ENCODE measurements at places on chromosomes 7 and 10.

DNA sequence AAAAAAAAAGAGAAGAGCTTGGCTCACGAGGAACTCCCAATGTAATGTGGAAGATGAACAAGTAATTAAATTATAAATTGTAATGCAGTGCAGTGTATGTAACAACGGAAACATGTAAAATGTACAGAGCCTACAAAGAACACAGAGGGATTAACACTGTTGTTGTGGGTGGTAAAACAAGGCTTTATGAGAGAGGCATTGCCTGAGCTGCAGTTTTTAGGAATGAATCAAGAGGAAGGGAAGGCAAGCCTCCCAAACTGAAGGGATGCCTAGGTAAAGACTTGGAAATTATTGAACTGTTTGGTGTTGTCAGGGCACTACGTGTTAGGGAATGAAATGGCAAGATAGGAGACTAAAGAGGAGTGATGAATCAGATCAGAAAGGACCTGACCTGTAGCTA, 213.7 kb downstream of the HTR7 start:
- DNase-seq: no peak

GRCh38 chr7:55154096-55154495, 135.3 kb downstream of the EGFR start:
- DNase-seq: no peak

GRCh38 chr10:34462056-34462455, 353.0 kb downstream of the PARD3 start:
- DNase-seq: no peak

GRCh38 chr7:78993341-78993740, 460.1 kb downstream of the MAGI2 start:
- no peak for DNase-seq

DNA sequence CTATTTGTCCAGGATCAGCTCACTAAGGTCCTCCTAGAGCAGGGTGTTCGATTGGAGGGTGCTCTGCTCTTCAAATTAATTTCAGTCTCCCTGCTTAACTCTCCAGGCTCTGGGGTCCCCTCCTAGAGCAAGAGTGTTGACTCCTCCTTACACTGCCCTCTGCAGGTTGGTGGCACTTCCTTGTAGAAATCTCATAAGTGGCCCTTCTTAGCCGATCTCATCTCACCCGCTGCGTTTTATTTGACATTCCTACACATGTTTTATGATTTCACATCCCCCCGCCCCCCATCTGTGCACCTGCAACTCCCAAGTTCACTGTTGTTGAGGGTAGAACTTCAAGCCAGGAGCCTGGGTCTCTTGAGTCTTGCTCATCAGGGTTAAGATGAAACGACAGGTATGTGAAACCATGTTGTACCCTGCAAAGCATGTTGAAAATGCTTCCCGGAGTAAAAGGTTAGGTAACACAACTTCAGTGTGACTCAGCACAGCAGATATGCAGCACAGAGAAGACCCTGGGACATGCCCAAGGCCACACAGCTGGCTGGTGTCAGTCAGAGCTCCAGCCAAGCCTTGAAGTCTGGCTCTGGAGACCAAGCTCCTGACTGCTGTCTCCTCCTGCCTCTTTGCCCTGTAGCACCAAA, 171.2 kb downstream of the PRKAG2 start:
- DNase-seq: no peak

- DNase-seq: no peak
These were observed 124.5 kb downstream of the PRKCQ start for GRCh38 chr10:6455592-6455991.

- no peak for DNase-seq
These were observed 38.7 kb downstream of the LRRC20 start for GRCh38 chr10:70343712-70344111.

DNA sequence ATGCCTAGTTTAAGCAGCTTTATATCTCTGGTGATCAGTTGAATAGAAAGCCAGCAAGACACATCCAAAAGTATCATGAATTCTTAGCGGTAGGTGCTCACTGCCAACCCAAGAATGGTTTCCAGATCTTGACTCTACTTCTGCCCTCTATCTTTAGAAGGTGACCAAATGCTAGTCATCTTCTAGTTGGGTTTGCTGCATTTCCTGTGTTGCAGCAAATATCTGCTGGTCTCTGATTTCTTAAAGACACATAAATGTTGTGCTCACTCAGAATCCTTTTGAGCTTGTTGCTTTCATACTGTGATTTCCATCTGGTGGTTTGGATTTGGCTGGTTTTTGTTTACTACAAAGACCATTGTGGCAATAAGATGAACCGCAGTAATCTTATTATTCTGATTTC, 2.2 kb downstream of the CDC123 start:
- no peak for DNase-seq

DNA sequence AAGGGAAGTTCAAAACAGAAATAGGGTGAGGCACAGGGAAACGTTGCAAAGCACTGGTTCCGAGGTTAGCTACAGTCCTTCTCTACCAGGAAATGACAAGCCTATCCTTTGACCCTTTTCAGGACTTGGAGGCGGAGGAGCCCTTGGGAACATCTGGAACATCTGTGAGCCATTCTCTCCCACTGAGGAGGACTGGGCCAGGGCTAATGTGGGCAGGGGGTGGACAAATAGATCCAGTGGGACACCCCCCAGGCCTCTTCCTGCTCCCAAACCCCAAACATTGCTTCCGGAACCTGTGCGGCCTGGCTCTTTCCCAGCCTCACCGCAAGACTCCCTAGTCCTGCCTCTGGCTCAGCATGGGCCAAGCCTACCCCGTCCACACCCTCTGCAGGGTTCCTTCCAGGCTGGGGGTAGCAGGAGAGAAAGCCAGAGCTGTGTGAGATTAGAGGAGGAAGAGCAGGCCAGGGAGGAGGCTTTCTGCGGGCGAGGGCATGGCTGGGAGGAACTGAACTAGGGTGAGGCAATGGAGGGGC, 36.5 kb downstream of the GHRHR start:
- DNase-seq: no peak

GRCh38 chr7:134504660-134505164, 22.7 kb upstream of the AKR1B10 start:
- no peak for DNase-seq

DNA sequence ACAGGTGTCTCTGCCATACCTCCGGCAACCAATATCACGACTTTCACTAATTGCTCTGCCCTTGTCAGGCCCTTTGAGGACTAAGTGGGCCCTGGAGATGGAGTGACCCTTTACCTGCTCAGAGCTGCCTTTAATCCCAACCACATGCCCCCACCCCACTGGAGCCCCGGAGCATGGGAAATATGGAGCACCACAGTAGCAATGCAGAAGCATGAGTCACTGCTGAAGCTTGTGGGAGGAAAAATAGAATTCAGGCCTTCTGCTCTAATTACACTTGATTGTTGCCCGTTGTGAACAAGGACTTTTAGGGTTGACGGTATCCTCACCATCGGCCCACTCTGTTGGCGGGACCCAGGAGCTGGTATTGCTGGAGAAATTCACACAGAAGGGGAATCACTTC, 52.5 kb upstream of the FRMD4A start:
- no peak for DNase-seq

DNA sequence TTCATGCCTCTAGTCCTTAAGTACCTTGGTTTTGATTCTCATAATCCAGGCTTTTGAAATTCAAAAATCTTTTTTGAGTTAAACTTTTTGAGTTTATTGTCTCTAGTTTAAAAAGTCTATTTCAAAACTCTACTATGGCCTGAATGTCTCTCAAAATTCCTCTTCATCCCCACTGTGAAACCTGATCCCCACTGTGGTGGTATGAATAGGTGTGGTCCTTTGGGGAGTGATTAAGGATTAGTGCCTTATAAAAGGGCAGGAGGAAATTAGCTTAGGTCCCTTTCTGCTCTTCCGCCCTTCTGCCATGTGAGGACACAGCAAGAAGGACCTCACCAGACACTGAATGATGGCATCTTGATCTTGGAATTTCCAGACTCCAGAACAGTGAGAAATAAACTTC, 44.1 kb upstream of the JAZF1 start:
- no peak for DNase-seq

GRCh38 chr10:87862679-87863052, 667 bp downstream of the KLLN start:
- no peak for DNase-seq

- DNase-seq: peak; percentile 67
These were observed 238.7 kb downstream of the SEC23IP start for GRCh38 chr10:120131183-120131582.

- DNase-seq: peak; percentile 43
These were observed 54.5 kb downstream of the RAB18 start for GRCh38 chr10:27558612-27559020.

GRCh38 chr7:43823941-43824340, 45.4 kb downstream of the MRPS24 start:
- no peak for DNase-seq

GRCh38 chr10:106571192-106571946, 593.1 kb downstream of the SORCS1 start:
- peak; percentile 16 for DNase-seq

DNA sequence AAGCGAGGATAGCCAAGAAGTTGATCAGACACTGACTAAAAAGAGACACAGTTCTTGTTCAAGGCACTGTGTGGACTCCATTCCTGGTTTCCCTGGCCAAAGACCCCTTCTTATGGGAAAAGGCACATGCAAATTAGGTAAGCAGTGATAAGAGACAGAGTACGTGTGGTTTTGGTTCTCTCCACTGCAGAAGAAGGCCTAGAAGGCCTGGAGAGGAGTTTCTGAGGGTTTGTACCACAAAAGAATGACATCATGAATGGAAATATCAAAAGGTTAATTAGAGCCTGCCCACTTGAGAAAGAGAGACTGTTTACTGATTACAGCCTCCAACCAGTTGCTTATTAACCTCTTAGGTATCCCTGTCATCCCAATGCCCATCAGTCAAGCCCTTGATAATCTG, 137.5 kb downstream of the ZNF365 start:
- DNase-seq: no peak

DNA sequence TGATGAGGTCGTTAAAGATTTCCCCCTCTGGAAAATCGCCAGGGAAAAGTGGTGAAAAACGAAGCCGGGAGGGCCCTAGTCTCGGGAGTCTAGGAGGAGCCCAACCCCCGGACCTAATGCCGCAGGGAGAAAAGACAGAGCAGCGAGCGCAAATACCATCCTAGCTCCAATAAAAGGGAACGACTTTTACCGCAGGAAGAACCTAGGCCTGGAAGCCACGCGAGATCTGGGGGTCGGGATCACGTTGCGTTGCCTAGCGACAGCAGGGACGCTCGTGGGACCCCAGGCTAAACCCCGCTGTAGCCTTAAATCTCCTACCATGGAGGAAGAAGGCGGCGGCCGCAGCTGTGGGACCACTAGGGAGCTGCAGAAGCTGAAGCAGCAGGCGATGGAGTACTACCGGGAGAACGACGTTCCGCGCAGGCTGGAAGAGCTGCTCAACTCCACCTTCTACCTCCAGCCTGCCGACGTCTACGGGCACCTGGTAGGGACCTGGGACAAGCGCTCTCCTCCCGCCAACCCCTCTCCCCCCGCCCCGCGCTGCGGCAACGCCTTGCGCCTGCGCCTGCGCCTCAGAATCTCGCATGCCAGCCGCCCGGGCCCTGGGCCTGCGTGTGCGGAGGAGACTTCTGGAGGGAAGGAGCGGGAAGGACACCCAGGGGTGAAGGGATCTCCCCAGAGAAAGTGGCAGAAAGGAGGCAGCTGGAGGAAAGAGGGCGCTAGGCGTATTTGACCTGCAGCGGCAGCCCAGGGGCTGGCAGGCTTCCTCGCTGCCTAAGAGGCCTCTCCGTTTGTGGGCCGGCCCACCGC, at the start of gene ENO4:
Gene ENO4, plus strand, starts transcription at position 252 of the 810 bp plus-strand sequence. Its CDS starts 68 bp downstream, at position 320.
- peak; percentile 84 for DNase-seq

- no peak for DNase-seq
These were observed 92.5 kb downstream of the TRRAP start for GRCh38 chr7:98970805-98971204.

DNA sequence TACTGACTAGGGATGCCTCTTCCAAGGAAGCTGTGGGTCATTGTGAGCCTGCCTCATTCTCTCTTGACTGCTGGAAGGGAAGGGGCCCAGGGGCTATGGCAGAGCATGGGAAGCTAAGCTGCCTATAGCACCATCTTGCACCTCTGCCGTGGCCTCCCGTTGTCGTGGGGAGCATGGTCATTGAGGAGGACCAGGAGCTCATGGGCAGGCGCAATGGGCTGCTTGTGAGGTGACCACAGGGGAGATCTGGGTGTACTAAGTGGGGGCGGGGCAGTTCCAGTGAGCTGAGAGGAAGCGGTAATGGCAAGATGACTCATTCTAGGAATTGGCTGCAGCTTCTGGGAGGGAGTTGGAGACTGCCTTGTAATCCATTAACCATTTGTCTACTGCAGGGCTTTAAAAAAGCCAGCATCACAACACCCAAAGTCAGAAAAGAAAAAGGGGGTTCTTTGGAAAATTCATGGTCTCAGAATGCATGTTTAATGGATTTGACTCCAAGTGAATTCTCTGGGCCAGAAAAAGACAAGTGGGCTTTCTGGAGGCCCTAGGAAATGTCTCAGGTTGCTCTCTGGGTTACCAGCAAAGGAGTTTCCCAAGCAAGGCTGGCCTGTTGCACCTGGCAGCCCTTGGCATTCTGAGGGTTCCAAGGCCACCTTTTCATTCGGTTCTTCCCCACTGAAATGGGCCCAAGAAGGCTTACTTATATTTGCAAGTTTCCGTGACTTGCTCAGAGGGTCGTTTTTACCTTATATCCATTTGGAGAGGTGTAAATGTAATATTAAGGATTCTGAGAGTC, 3.6 kb downstream of the DUSP5 start:
- no peak for DNase-seq

DNA sequence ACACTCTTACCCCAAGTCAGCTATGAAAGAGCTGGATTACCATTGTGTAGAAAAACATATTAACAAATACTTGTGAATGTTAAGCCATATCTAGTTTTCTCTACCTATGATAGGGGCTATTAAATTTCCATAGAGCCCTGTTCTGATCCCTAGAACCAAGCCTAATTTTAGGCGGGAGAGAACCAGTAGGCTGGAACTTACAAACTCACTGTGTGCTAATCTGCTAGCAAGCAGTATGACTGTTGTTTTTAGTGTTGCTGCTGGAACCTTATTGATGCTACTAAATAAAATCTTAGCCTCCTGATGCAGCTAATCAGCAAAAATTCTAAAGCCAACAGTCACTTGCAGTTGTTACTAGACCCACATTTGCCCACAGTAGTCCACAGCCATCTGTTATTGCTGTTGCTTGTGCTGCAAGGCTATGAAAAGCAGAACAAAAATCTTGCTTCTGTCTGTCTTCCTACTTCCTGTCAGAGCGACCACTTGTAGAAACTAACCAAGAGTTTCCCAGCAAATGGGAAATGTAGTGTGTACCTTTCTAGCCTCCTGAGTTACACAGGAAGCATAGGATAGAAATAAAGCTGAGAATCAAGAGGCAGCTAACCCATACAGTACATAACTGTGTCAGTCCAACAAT, 368.4 kb downstream of the ARL4A start:
- DNase-seq: no peak

- no peak for DNase-seq
These were observed 15.2 kb upstream of the WNT2 start for GRCh38 chr7:117338020-117338419.
